ENCODE measurements at places on chromosomes 12 and 14. TPM values are rescaled to one million over a fixed set of nuclear protein-coding genes. Genes with fewer than 3 reads are reported as not detected.

DNA sequence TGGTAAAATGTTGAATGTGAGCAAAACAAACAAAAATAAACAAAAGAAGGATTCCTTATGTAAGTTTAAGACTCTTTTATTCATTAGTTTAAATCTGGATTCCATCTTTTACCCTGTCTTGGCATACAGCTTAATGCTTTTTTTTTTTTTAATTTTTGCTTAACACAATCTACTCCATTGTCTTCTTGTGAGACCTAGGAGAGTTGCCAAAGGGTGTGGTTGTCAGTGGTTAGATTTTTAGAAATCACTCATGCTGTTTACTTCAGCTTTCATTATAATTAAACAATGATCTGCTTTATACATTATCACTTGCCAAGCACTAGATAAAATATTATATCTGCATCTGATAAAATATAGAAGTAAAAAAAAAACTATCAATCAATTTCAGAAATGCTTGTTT is 77.7 kb upstream of the KITLG start:
- DNase-seq: no peak

DNA sequence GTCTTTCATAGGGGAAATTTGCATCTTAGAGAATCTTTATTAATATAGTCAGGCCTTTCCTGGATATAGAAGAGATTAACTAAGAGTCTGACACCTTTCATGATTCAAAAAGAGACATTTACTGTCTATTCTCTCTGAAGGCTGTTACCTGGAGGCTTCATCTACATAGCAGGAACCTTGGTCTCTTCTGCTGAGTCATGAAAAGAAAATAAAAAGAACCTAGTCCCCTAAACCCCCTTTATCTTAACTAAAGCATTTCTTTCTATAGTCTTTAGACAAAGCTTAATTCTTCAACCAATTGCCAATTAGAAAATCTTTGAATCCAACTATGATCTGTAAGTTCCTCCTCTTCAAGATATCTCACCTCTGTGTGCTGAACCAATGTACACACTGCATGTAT is 33.1 kb downstream of the RPS29 start:
- no peak for DNase-seq

Gene CFAP251
- 0.65 TPM for total RNA-seq

Gene MSI1
- 0.28 TPM for total RNA-seq

Data from posterior vena cava (tissue), 2 donors.